ENCODE measurements at places on chromosomes 4 and X.

DNA sequence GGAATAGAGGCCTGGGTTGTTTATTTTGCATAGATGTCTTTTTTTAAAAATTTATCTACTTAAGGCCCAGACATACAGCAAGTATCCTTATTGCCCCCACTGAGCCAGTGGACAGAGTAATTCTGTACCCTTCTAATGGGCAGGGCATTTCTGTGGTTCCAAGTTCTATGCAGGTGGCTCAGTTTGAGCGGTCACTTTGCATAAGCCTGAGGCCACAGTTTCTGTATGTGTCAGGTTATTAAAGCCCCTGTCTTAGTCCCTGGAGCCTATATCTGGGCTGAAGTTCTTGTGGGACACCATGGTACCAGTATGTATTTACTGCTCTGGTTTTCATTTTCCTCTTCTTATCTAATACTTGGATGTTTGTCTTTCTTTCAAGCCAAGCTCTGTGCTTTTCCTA, 168.8 kb downstream of the MID1IP1 start:
- DNase-seq, result no peak

DNA sequence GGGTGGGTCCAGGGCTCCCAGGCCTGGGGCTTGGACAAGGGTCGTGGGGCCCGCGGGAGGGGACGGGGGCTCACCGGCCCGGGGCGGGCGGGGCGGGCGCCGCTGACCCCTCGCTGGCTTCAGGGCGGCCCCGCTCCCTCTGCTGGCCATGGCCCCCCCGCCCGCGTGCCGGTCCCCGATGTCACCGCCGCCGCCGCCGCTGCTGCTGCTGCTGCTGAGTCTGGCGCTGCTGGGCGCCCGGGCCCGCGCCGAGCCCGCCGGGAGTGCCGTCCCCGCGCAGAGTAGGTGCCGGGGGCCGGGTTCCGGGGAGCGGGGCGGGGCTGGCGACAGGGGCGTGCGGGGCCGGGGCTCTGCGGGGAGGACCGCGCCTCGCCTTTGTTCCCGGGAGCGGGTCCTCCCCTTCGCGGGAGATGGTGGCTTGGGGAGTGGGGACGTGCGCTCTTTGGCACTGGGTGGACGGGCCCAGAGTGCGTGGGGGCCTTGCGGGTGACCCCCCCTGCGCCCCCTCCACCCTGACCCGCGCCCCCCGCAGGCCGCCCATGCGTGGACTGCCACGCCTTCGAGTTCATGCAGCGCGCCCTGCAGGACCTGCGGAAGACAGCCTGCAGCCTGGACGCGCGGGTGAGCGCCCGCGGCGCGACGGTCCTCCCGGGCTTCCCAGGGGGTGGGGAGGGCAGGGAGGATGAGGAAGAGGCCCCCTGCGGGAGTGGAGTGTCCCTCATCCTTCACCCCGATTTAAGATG, 16.8 kb upstream of the NAT8L start:
- DNase-seq, result no peak

DNA sequence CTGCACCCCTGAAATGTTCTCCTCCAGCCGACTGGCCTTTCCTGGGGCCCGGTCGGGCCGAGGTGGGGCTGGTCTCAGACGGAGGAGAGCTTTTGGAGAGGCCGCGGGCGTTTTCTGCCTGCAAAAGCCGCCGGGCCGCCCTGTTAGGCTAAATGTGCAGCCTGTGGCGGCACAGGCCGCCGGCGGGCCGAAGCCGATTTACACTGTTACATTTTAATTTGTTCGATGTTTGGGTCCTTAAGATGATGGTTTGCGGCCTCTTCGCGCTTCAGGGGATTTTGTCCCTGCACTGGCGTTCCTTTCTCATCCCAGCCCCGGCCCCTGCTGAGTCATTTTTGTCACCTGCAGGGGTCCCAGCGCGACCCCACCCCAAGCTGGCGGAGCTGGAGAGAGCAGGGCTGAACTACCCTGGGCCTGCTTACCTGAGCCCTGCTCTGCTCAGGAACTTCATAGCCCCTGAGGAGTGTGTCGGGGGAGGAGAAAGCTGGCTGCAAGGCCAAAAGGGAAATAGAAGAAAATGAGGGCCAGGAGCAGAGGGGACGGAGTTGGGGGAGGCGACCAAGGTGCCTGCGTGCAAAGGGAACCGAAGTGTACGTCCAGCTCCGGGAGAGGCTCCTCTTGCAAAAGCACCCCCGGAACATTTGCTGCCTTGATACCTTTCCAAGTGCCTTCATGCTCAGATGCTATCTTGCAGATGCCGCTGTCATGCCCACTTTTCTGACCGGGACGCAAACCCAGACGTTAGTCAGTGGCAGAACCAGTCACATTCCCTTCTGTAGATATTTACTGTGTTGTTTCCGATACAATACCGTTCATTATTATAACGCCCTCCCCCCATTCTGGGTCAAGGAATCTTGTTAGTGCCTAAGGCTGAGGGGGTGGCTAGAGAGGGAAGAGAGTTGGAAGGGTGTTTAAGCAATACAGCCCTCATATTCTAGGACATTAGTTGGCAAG, 977 bp upstream of the RBBP7 start:
- DNase-seq, result no peak

DNA sequence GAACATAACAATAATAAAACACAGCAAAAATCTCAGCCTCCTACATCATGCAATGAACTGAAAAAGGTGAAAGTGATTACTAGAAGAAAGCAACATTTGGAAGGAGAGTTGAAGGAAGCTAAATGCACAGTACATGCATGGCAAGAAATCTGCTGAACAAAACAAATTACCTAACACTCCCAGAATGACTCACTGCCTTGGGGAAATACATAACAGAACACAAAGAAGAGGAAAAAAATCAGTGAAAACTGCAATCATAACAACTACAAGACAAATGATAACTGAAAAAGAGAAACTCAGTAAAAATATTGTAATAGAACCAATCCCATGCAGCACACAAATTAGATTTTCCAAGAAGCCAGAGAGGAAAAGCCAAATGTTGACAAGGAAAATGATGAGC, 1513.2 kb downstream of the ARAP2 start:
- no peak for DNase-seq

All from stimulated activated CD4-positive, alpha-beta T cell treated with anti-CD3 and anti-CD28 coated beads, TNF-alpha, amount 100 ng/mL, for 4 hours (primary cell).